ENCODE measurements at places on chromosomes 16 and 17.

- no peak for DNase-seq
These were observed 1.3 kb downstream of the NLK start for GRCh38 chr17:28043741-28044140.

DNA sequence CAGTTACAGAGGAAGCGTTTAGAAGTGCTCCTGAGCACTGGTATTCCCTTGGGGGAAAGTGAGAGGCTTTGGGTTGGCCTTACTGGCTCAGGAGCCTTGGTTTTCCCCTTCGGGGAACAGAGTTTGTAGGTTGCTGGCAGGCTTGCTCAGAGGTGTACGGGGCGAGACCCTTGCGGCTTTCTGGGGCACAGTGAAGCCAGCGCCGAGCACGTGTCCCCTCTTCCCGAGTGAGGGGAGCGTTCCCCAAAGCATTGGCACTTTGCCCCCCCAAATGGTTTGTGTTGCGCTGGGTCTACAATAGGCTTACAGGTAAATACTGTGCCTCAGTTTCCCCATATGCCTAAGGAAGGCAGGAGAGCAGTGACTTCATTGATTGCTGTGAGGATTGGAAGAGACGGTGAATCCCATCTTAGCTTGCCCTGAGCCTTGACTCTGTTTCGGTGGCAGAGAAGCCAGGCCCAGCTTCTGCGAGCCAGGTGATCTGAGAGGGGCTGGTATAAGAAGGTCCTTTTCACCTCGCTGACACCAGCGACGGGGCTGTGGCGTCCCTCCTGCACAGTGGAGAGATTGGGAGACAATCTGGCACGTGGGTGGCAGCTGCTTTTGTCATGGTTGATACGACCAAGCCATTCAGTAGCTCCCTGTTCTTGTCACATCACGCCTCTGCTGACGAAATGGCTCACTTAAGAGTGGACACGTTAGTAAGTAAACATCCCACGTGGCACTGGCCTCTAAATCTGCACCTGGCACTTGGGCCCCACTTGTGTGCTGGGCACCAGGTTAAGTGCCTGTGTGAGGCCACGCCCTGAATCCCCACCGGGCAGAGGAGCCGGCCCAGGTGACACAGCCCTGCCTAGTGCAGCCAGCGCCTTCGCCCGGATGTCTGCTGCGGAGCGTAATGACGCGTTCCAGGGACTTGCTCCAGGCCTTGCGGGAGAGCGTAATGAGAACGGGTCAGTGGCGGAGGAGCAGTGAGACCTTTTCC is 55.0 kb downstream of the MEAK7 start:
- DNase-seq, result no peak

GRCh38 chr17:54901230-54901822 is 674 bp downstream of the TOM1L1 start:
- peak; percentile 33 for DNase-seq

DNA sequence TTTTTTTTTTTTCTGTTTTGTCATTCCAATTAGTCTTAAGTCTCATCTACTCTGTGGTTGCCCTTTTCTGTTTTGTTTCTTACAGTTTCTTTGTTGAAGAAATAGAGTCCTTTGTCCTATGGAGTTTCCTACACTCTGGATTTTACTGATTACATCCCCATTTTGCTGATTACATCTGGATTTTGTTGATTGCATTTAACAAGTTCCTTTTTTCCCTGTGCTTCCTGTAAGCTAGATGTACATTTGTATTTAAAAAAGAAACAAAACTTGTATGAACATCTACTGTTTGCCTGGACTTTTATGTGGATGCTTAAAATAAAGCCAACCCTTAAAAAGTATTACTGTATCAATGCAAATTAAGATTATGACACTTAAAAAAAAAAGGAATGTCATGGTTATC is 147.6 kb downstream of the CHD9 start:
- no peak for DNase-seq

- no peak for DNase-seq
These were observed 54.7 kb downstream of the CBFA2T3 start for GRCh38 chr16:88922114-88922825.

DNA sequence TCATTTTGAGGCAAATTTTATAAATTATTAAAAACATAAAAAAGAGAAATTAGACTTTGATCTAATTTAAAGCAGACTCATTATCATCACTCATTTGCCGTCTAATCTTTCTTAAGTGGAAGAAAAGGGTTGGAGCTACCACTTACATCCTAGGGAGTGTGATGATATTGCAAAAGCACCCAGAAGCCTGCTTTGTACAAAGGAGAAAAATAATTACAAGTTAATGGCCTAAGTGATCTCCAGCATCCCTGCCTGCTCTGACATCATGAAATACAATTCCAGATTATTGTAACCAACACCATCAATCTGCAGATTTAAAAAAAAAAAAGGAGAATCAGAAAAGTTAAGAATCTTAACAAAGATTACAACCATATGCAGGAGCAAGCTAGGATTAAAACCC is 260.2 kb downstream of the GRIN2A start:
- DNase-seq, result no peak
